ENCODE measurements at places on chromosomes 4 and X.

DNA sequence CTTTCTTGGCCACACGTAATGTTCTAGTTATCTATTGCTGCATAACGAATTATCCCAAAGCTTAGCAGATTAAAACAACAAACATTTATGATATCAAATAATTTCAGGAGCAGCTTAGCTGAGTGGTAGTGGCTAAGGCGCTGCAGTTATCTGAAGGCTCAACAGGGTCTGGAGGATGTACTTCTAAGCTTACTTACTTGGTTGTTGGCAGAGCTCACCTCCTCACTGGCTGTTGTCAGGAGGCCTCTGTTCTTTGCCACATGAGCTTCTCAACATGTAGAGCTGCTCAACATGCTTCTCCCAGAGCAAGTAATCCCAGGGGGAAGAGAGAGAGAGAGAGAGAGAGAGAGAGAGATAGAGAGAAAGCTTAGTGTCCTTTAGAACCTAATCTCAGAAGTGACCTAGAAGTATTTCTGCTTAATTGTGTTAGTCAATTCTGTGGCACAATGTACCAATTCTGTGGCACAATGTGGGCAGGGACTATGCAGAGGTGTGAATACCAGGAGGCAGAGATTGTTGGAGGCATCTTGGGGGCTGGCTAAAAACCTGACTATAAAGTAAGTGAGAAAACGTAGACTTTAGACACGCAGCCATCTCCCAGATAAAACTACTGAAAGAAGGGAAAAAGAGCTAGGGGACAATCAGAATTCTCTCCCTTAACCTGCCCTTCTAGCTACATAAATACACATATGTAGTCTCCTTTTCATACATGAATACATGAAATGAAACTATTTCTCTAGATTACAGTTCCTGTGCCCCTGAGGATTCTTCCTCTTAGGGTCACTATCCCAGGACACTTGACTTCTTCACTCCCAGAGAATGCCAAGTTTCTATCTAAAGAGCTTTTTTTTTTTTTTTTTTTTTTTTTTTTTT lies 40.2 kb downstream of the HOPX start:
- no peak for DNase-seq

- DNase-seq: no peak
Measured at GRCh38 chr4:94356444-94356843, 13.8 kb upstream of the HPGDS start.

GRCh38 chrX:16033331-16033730 lies 90.0 kb upstream of the GRPR start:
- no peak for DNase-seq

DNA sequence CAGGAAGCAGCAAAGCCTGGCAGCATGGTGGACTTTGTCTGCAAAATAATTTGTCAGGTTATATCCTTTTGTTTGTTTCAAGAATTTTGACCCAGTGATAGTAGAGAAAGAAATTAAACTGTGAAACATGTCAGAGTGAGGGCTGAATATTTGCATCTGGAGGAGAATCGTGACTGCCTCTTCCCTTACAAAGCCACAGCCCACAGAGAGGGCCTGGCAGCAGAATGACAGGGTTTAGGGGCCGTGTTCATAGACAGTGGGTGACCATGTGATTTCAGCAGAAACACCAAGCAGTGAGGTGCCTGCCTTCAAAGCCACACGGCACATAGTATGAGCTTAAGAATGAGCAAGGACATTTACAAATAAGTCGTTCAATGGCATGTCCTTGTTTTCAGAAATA lies 24.4 kb upstream of the PLAC8 start:
- DNase-seq: no peak

GRCh38 chr4:89561048-89561447 lies 253.4 kb upstream of the GPRIN3 start:
- DNase-seq: no peak
